ENCODE measurements at places on chromosomes 16 and 17.
A peak's percentile ranks its signal among the peaks of the same experiment; 100 is the strongest.

- DNase-seq, result no peak
Observed at GRCh38 chr17:17435323-17435722, 41.5 kb upstream of the MED9 start.

- DNase-seq, result no peak
Observed at GRCh38 chr17:59107306-59107670, 608 bp upstream of the TRIM37 start.

DNA sequence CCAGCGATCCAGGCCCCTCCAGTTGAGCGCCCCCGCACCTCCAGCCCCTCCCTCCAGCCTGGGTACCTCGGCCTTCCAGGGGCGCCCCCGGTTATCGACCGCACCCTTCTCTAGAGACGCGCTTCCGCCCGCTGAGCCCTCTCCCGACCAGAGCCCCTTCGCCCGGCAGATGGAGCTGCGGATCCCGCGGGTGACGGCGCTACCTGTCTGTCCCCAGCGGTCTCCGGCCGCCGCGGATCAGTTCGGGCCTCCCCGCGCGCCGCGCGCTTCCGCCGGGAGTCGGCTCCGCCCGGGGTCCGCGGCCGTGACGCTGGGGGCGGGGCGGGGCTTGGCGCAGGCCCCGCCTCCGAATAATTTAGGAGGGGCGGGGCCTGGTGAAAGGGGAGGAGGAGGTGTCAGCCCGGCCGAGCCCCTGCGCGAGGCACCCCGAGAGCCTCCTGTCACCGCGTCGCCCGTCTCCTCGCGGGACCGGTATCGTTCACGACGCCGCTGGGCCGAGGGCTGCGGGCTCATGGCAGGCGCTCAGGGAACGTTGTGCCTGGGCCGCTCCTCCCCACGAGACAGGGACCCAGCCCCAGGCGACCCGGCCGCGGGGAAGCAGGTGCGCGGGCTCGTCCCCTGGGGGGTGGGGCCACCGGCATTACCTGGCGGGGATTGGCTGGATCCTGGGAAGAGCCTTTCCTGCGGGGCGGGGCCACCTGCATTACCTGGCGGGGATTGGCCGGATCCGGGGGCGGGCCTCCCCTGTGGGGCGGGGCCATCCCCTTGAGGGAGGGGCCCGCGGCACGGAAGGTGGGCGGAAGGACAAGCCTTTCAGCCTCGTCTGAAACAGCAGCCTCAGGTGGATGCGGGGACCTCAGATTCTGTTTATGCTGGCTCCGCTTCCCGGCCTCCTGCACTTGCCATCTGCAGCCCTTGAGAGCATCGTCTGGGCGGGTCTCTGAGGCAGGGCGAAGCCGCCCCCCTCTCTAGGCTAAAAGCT, at the start of gene SPATA2L:
Gene SPATA2L (minus strand): TSS at position 281 of the 982 bp plus-strand sequence. CDS start 473 bp downstream, outside the sequence.
- DNase-seq, result peak; percentile 91

DNA sequence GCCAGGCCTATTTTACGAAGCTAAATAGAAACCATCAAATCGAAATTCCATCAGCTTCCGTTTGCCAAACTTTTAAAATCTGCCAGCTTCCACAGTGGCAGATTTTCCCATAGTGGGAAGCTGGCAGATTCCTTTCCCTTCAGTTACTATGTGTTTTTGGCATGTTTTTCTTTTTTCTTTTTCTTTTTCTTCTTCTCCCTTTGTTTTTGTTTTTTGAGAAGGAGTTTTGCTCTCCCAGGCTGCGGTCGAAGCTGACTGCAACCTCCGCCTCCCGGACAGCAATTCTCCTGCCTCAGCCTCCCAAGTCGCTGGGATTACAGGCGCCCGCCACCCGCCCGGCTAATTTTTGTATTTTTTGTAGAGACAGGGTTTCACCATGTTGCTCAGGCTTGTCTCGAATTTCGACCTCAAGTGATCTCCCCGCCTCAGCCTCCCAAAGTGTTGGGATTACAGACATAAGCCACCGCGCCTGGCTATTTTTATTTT, 684 bp upstream of the CWC25 start:
- DNase-seq, result no peak

- no peak for DNase-seq
Observed at GRCh38 chr16:55622272-55622671, 33.5 kb upstream of the SLC6A2 start.

DNA sequence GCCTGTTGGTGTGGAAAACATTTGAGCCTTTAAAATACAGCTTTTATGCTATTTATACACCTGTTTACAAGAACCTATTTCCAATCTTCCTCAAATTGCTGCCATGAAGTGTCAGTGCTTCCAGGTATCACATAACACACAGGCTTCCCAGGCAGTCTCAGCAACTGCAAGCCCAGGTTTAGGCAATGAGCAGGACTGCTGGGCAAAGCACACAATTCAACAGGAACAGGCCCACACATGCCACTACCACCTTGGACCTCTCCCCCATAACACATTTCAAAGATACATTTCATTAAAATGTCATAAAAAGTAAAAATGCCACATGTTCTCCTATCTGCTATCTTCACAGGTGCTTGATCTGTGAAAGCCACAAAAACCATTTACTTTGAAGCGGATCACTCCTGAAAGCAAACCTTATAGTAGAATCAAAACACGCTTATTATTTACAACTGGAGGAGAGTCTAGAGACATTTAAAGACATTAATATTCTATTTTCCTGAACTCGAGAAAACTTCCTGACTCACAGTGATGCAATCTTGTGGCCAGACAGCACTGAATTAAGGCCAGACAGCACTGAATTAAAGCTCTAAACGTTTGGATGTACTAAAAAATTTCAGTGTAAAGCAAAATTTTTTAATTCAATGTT, 31.5 kb downstream of the ANKFY1 start:
- DNase-seq, result peak; percentile 64

- DNase-seq, result no peak
Observed at GRCh38 chr17:39404542-39405378, 3.3 kb upstream of the FBXL20 start.

DNA sequence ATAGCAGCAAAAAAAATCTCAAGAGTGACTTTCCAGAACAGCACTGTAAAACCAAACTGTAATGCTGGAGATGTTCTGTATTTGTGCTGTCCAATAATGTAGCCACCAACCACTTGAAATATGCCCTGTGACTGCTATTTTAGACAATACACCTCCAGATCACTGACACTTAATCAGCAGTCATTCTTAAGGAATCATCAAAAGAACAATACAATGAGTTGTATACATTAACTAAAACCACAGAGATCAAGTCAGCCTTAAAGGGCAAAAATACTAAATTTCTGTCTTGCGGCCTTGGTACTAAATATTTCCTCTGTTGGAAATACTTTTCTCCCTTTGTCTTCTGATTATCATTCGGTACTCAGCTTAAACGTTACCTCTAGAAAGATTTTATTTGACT, 33.6 kb upstream of the ANKFY1 start:
- DNase-seq, result no peak

DNA sequence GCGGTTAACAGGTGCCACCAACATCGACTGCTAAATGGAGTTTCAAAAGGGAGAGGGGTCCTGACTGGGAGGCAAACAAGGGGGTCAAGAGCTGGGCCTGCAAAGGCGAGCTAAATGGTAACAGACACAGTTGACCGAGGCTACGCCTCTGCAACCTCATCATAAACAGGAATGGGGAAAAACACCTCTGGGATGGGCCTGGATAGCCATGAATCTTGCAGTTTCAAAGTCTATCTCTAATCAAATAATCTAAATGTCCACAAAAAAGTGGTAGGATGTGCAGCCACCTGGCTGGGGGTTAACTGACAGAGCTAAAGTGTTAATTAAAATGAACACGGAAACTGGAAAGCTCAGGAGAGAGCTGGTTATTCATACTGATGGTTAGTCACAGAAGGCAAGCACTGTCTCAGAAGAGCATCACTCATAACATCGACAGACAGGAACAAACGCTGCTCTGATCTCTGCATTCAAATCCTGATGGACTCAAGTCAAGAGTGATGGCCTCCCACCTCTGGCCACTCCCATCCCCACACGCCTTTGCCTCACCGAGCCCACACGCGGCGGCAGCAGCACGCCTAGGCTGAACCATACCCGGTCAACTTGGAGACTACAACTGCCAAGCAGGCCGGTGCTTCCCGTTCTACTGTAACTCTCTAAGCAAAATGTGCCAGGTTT, 56.3 kb downstream of the CREBBP start:
- no peak for DNase-seq

DNA sequence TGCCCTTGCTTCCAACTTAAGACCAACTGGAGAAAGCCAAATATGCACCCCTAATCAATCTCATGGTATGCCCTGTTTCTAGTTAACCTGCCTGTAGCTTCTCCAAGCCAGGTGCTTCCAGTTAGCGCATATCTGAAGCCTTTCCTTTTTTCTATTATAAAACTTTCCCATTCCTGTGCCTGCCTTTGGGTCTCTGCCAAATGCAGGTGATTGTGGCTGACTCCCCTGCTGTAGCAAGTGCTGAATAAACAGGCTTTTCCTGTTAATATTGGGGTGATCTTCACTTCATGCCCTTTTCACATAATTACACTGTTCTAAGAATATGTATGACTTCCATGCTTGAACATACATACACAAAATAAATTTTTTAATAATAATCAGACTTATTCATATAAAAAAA, 207.4 kb downstream of the TANC2 start:
- DNase-seq, result no peak

GRCh38 chr17:37110746-37111145, 162.0 kb downstream of the AATF start:
- DNase-seq, result no peak

DNA sequence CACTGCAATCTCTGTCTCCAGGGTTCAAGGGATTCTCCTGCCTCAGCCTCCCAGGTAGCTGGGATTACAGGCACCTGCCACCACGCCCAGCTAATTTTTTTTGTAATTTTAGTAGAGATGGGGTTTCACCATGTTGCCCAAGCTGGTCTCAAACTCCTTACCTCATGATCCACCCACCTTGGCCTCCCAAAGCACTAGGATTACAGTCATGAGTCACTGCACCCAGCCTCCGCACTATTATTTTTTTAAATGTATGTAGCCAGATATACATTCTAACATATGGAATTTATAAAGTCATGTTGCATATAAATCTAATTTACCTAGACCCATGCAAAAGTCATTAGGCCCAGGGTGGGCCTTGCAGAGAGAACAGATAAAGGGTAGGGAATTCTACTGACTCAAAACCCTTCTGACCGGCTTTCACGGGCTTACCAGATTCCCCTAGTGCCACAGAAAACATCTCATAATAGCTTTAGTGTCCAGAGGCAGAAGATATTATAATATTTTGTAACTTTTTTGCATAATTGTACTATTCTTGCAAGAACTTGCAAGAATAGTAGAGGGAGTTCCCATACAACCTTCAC, 20.5 kb upstream of the HELZ start:
- DNase-seq, result no peak

DNA sequence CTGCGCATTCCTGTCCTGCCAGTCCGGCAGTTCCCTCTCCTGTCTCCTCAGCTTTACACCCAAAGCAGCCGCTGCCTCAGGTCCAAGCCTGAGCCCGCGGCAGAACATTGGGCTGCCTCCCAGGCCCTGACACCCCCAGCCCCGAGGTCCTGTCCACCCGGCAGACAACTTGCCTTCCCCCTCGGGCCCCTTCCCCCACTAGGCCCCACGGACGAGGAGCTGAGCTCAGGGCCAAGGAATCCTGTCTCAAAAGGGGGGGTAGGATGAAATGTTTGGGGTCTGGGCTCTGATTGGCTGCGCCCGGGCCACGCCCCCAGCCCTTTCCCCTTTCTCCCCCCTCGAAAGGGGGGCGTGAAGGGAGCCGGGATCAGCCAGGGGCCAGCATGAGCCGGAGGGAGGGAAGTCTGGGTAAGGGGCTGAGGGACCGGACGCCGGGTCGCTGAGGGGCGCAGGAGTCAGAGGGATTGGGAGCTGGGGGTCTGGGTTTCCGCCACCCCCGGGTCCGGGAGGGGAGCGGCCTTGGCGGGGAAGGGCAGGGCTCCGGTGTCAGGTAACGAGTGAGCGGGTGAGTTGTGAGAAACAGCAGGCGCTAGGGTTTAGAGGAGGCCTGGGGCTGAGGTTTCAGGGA, at the start of gene CTF1:
Gene CTF1 (plus strand): TSS at position 354 of the 628 bp plus-strand sequence. CDS start 30 bp downstream, at position 384.
- no peak for DNase-seq

DNA sequence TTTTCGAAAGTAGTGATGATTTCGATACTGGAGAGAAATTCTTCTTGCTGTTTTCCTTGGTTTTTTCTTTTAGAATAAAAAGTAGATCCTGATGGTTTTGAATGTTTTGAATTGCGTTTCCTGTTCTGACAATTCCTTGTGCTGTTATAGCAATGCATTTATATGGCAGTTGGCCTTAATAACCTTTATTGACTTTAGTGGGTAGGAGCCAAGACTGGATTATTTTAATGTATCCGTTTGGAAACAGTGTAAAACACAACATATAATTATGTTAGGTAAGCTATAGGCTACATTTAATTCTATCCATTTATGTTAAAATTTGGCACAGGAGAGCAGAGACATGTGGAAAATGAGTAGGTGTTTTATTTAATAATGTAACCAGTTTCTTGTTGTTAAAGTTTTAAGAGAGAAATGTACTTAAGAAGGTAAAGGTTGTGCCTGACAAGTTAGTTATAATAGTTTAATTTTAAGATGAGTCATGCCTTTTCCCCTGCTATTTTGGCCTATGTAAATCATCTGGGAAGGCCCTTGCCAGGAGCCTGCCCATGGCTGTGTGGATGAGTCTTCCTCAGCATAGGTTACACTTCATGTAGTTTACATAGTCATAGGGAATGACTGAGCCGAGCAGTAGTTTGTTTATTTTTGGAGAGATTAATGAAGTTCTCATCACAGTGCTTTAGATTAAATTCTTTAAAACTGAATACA, 189.9 kb downstream of the FTO start:
- DNase-seq, result no peak

DNA sequence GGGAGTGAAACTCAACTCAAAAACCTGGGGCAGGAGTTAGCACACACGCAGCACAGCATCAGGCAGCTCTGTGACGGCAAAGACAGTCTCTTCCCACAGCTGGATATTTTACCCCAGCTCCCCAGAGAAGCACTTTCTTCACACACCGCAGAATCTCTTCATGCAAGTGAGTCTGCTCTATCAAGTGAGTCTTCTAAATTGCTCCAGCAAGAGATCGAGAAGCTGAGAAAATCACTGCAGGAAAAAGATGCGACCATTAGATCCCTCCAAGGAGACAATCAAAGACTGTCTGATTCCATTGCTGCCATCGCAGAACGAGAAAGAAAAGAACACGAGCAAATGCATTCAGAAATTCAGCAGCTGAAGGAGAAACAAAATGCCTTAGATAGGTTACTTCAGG, 16.9 kb upstream of the LCMT1 start:
- DNase-seq, result no peak

Data from Jurkat, Clone E6-1 (cell line).